Upper lobe of left lung (tissue), 6 donors: ENCODE measurements at places on chromosomes 5 and 9. TPM values are rescaled to one million over a fixed set of nuclear protein-coding genes. Genes with fewer than 3 reads are reported as not detected.

FRMPD1 gene
- total RNA-seq, result not detected

FAT2 gene
- under 0.01 TPM for total RNA-seq

CCT5 gene
- total RNA-seq, result 157 TPM

DOLK gene
- total RNA-seq, result 5.7 TPM

ALDOB gene
- total RNA-seq, result 1.3 TPM

SLC36A2 gene
- not detected for total RNA-seq

GRXCR2 gene
- total RNA-seq, result not detected
